Suprapubic skin (tissue), 4 donors: ENCODE measurements at places on chromosomes 6 and 20. TPM values are rescaled to one million over a fixed set of nuclear protein-coding genes. Genes with fewer than 3 reads are reported as not detected.

The GDAP1L1 gene
- not detected for total RNA-seq

The ANKRD66 gene
- not detected for total RNA-seq

DNA sequence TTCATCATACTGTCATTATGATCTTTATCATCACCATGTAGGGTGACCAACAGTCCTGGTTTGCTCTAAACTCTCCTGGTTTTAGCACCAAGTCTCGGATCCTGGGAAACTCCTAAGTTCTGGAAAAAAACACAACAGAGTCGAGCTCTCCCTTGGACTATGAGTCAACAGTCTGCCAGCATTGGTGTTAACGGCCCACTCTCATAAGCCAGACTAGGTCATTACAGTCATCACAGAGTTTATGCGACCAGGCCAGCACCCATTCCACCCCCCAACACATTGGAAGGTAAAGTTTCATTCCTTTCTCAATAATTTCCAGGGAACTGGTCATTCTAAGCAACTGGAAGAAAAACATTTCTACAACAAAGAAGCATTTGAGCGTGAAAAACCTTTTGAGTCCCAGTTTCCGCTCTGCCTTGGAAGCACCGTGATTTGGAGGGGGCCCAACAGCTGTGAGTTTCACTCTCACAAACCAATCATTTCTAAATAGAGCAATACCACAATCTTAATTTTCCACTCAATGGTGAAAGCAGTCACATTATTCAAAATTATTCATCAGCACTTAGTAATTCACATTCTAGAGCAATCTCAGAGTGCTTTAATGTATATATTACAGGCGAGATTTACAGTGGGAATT, 445.0 kb downstream of the CDH26 start:
- DNase-seq, result no peak

The KCNQ5 gene
- 0.30 TPM for total RNA-seq

DNA sequence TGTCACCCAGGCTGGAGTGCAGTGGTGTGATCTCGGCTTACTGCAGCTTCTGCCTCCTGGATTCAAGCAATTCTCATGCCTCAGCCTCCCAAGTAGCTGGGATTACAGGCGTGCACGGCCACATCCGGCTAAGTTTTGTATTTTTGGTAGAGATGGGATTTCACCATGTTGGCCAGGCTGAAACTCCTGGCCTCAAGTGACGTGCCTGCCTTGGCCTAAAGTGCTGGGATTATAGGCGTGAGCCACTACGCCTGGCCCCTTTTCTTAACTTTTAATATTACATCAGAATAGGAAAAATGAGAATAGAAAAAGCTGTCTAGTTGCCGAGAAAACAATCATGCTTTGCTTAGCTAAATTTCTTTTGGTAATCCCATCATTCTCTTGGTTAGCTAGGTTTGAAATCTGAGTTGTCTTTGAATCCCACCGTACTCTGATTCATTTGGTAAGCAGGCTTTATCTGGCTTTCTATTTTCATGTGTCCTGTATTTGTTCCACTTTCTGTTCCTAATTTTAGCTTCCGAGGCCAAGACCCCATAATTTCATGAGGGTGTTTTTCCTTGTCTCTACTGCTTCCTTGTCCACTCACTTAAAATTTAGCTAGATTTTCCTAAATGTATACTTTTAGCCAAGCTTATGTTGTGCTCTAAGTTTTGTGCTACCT, 83.5 kb downstream of the NCOA3 start:
- DNase-seq, result no peak

DNA sequence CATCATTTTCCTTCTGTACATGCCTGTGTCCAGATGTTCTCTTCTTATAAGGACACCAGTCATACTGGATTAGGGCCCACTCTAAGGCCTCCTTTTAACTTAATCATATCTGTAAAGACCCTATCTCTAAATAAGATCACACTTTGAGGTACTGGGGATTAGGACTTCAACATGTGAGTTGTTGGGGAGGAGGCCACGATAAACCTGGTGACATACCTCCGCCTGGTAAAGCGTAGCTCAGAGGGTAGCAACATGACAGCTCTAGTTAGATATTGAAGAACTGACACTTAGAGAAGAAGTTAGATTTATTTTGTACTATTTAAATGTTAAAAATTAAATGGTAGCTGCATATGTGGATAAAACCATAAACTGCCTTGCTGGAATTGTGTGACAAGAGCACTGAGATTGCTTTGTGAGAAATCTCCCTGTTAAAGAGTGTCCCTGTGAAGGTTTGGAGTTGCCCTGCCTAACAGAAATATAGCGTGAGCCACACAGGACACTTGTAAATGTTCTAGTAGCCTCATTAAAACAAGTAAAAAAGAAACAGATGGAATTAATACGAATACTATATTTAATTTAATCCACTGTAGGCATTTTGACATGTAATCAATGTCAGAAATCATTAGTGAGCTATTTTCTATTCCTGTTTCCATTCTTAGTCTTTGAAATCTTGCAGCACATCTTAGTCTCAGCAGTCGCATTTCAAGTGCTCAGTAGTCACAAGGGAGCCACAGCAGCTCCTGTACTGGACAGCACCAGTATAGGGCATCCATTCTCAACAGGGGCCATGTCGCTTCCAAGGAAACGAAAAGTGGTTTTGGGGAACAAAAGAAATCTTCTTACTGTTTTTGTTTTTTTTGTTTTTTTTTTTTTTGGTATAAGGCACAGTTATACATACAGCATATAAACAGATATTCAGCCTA, 13.4 kb downstream of the PLCB1 start:
- no peak for DNase-seq
